Liver (tissue), 10 donors: ENCODE measurements at places on chromosomes 4 and X. TPM values are rescaled to one million over a fixed set of nuclear protein-coding genes. Genes with fewer than 3 reads are reported as not detected.

DNA sequence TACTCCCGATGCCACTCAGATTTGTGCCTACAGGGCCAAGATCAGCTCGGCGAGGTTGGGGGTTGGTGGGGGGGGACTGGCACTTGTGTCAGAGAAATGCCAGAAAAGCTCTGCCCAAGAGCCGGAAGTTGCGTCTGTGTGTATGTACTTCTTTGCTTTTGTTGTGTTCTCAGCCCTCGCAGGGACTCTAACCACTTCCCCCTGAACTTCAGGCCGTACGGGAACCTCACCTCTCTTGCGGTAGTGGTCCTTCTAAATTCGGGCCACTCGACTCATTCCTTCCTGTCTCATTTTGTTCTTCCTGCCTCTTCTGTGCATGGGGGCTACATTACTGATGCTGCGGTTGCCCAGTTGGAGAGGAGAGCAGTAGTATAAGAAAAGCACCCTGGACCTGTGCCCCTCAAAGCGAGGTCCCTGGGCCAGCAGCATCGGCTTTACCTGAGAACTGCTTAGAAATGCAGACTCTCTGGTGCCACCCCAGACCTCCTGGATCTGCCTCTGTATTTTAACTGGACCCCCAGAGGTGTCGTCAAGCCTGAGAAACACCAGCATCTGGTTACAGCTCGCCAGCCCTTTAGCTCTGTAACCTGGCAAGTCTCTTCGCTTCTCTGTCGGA is 146.3 kb upstream of the RPS6KA3 start:
- no peak for DNase-seq

DNA sequence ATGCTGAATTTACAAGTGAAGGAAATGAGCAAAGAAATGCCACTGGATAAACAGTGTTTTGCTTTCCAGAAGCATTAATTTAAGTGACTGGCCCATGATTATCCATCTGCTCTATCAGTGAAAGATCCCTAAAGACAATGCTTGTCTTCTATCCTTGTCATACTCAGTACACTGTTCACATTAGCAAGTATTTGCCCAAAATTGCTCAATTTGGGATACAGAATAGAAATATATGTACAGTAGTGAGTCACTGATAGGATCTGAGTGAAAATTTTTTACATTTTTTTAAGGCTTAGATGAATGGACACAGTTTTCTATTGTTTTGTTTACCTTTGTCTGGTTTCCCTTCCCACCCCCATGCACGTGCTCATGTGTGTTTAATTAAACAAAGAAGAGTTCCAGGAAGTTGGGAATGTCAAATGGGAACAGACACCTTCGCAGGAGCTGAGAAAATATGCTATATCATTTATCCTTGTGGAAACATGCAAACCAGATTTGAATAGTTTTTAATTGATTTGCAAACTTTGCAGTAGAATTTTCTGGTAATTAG is 656.3 kb downstream of the RPA4 start:
- no peak for DNase-seq

RAB39B gene
- polyA plus RNA-seq, result not detected

DNA sequence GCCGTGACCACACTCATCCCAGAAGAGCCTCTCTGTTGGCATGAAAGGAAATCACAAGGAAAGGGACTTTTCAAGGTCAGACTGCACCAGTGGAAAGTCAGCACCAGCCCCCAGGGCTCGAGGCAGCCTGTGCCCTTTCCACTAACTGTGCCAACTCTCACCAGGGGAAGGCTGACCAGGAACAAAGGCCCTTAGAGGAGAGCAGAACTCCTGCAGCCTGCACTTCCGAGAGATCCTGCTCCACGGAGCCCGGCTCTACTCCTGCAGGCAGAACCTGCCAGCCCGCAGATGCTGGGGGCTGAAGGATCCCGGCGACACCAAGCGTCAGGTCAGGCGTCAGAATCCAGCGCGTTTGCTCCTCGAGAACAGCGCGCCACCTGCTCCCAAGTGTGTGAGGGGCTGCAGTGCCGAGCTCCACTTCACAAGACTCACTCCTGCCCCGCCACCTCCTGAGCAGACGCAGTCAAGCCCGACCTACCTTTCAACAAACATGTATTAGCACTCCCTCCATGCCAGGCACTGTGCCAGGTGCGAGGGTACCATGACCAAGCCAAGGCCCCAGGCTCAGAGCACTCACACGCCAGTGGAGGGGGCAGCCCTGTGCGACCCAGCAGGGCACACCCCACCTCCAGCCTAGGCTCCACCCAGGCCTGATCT is 13.6 kb upstream of the HELT start:
- DNase-seq, result no peak

- no peak for DNase-seq
Observed at GRCh38 chr4:113699772-113700171, 61.8 kb downstream of the CAMK2D start.

DNA sequence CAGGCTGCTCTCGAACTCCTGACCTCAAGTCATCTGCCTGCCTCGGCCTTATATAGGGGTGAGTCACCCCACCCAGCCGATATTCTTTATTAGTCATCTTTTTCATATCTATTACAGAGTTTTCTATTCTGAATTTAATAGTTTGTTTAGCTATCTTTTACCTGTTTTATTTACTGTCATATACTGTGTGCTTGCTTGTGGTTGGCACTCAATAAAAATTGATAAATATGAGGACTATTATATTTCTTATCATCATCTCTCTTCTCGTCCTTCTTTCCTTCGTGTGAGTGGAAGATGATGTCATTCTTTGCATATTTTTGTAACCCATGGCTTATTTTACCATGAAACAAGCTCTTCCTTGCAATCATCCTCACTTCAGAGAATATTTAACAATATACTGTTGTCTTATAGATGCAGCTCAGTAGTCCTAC is 265.5 kb downstream of the ARHGAP24 start:
- DNase-seq, result no peak

- DNase-seq, result no peak
Observed at GRCh38 chr4:81946996-81947395, 426.8 kb downstream of the HNRNPD start.

GRCh38 chr4:67691328-67691727 is 9.6 kb downstream of the UBA6 start:
- DNase-seq, result no peak

DNA sequence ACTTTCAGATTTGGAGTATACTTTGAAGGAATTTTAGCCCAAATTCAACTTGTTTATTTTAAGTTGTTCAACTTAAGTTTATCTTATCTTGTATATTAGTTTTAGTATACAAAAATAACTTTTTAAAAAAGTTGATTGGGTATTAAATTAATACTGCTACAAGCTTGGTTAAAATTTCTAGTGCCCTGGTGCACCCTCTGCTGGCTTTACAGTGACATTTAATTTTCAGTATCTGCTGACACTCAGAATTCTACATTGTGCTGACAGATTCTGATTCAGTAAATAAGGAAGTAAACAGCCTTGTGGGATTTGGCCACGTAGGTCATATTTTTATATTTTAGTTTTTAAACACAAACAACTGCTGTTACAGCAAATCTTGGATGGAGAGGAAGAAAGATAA is 2.9 kb downstream of the EDA start:
- no peak for DNase-seq

GRCh38 chrX:129449148-129449547 is 74.1 kb downstream of the SMARCA1 start:
- no peak for DNase-seq

CCNA2 gene
- 0.76 TPM for polyA plus RNA-seq

GRCh38 chrX:113906168-113906567 is 677.7 kb upstream of the HTR2C start:
- no peak for DNase-seq

GPR82 gene
- 0.61 TPM for polyA plus RNA-seq

SRPX gene
- 11.4 TPM for polyA plus RNA-seq

GYPB gene
- polyA plus RNA-seq, result not detected

DNA sequence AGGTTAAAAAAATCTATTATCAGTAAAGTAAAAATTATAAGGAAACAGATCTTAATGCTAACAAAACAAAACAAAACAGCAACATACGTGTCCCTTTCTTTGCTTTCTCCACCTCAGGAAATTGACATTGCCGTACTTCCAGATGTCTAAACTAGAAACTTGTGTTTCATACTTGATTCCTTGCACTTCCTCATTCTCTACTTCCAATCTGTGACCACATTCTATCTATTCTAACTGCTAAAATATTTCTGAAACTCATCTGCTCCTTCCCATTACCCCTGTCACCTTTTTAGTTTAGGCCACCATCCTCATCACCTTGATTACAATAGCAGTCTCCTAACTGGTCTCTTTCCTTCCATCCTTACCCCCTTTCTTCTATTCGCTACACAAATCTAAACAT is 22.5 kb upstream of the RPA4 start:
- no peak for DNase-seq

- DNase-seq, result no peak
Observed at GRCh38 chrX:14386981-14387380, 142.4 kb upstream of the GLRA2 start.

- no peak for DNase-seq
Observed at GRCh38 chr4:174009686-174010451, 273.6 kb downstream of the FBXO8 start.

DNA sequence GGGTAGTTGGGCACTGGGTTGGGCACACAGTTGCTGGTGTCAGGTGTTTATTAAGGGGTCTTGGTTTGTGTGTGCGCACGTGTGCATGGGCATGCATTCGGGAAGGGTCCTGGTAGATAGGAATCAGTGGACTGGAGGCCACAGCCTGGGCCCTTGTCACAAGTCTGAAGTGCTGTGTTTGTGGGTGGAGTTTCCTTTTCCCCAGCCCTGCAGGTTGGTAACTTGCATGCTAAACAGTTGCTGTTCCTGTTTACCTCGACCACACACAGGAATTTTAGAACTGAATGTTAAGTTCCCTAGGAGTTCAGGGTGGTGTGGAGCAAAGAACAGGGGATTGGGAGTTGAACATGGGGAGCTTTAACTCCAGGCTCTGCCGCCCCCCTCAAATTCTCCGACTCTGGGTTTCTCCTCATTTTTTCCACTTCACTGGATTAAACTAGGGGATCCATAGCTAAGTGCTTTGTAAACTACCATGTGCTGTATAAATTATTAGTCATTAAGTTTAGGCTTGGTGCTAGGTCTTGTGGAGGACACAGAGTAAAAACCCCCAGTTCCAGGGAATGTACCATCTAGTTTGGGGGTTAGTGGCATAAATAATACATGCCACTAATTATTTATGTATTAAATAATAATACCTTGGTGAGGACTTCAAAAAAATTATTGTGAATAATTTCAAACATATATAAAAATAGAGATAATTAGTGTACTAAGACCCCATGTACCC is 49.0 kb downstream of the STARD8 start:
- no peak for DNase-seq

DNA sequence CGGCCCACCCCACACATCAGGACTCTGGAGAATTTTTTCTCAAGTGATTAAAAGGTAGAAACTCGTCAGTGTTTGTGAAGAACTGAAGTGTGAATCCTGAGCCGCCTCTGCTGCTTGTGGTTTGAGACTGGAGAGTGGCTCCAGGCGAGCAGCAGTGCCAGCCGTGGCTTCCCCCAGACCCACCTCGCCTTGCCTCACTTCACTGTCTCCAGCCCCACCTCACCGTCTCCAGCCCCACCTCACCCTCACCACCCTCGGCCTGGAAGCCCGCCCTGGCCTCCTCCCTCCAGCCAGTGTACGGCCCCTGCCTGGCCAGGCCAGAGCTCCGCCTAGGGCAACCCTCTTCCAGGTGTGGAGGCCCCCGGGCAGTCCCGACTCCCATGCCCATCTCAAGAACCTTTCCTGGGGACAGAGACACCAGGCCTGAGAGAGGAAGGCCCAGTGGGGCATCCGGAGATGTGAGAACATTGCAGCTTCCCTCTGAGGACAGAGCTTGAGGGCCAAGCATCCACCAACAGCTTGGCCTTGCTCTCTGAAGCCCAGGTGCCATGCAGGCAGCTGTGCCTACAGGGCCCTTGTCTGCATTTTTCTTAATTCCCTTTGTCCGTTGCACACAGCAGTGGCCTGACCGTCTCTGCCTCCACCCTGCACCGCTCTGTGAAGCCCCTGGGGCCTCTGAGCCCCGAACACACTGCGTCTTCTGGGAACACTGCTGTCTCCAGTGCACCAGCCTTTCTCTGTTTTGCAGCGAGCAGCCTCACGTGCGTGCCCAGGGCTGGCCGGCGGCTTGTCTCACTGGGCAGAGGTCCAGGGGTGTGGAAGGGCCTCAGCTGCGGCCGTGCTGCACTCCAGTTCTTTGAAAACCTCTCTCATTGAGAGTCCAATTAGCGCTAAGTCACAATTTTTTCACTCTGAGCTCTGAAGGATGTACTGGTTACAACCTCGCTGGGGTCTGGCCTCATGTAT is 13.8 kb downstream of the SH3BP2 start:
- no peak for DNase-seq

- no peak for DNase-seq
Observed at GRCh38 chr4:91598696-91599095, 705.1 kb upstream of the GRID2 start.

DNA sequence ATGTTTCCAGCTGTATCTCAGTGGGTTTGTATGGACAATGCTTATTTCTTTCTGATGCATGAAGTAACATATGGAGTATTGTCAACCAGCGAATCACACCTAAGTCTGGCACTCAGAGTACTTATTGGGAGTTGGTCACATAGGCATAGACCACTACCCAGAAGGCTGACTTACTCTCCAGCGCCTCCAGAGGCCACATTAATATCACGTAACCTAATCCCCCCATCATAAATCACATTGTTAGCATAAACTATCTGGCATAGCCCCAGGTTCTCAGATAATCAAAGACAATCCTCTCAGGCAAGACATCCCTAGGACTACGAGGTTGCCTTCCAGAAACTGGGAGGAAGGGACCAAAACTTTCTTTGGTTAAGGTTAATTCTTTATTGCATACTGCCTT is 560.5 kb upstream of the PABPC4L start:
- DNase-seq, result no peak

GRCh38 chr4:35052546-35052945 is 1191.8 kb downstream of the ARAP2 start:
- DNase-seq, result no peak

GRCh38 chr4:36332023-36332781 is 50.8 kb downstream of the DTHD1 start:
- no peak for DNase-seq

- no peak for DNase-seq
Observed at GRCh38 chr4:77579406-77580076, 26.1 kb upstream of the CXCL13 start.

DNA sequence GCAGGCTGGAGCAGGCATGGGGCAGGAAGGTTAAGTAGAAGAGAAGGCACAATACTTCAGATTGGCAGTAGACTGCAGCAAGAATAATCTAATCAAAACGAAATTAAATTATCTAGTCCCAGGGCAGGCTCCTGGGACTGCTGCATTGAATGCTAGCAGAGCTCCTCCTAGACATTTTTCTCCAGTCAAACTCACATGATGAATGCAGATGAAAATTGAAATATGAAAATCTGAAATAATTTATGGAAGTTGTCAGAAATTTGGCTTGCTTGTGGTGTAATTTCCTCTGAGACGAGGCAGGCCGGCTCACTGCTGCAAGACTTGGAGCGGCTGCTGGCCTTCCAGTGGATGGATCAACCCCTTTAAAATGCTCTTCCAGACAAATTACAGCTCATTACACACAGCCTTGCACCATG is 78.0 kb upstream of the TMEM33 start:
- DNase-seq, result no peak

GRCh38 chr4:58219179-58219578 is 1109.0 kb upstream of the IGFBP7 start:
- DNase-seq, result no peak
